ENCODE measurements at places on chromosomes 1 and 21.
A peak's percentile ranks its signal among the peaks of the same experiment; 100 is the strongest.

DNA sequence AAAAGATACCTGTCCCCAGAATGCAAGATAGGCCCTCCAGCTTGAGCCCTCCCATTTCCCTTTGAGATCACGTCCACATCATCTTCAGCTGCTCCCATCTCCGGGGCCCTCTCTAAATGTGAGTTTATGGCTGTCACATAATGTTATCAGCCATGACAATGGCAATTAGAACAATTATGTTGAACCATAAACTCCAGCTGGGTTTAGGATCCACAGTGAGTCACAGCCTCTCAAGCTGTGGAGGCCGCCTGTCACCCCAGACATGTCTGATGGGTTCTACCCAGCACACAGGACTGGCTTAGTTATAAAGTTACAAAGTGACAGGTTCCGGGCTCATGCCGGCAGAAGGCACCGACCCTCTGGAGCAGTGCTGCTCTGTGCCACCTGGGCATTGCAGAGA, 597.3 kb downstream of the PTPRU start:
- DNase-seq = no peak

DNA sequence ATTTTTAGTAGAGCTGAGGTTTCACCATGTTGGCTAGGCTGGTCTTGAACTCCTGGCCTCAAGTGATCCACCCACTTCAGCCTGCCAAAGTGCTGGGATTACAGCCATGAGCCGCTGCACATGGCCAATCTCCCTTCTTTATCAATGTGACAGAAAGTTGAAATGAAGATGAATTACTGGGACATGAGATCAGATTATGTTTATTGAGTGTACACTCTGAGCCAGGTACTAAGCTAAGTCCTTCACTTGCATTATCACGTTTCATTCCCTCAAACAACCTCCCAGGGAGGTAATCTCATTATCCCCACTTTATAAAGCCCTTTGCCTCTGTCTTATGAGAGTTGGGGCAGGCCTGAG, 6.3 kb upstream of the CHI3L2 start:
- DNase-seq = no peak

DNA sequence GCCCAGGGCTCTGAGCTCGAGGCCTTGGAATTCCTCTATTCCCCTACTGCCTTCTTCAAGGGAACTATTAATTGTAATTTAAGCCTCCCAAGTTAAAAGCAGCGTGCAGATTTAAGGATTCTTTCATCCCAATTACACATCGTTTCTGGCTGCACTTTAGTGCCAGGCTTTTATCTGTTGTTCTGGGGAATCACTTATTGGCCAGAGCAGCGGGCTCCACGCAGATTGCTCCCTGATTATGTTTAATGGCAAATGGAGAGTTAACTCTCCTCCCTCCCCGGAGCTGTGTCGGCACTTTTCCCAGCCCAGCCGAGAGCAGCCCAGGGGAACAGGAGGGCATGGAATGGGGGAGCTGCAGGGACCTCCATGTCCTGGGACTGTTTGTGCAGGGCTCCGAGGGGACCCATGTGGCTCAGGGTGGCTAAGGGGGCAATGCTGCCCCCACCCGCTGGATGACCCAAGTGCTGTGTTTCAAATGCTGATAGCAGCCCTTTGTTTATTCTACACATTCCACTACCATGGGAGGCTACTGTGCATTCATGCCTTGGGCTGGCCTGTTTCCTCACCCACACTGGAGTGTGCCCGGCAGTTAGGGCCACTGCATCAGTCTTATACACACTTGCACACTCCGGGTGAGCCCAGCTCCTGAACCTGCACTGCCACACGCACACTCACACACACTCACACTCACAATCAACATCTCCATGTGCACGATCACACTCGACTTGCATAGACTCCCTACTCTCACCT, 93.3 kb upstream of the POU3F1 start:
- DNase-seq = no peak

GRCh38 chr1:38203441-38203840, 156.8 kb upstream of the POU3F1 start:
- no peak for DNase-seq

DNA sequence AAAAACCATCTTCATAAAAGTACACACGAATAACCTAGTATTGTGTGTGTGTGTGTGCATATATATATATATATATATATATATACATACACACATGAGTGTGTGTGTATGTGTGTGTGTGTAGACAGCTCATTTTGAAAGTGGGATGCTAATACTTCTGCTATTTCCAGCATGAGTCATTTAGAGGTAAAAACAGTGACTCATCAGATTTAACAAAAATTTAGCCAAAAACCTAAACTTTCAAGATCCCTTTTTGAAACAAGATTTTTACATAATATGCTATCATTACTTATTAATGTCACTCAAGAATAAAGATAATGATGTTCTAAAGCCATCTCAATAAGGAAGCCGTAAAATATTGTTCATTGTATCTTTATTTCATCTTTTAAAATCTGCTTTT, 35.6 kb upstream of the ADGRL4 start:
- no peak for DNase-seq

DNA sequence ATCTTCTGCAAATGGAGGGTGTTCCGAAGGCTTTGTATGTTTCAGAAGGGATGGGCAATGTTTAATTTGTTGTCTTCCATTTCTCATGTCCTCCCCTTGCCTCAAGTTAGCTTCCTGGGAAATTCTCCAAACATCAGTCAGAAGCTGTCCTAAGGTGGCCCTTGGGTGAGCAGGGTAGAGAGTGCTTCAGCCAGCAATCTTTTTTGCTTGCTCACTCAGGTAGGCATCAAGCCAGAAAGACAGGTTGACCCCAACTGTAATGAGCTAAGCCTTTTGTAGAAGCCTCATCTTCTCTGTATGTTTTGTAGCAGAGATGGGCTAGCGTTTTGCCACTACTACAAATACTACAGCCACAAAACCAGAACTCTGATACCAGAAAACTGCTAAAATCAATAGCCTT, 321.5 kb upstream of the FAM78B start:
- DNase-seq = no peak

- DNase-seq = no peak
These were observed 20.0 kb downstream of the GLRX2 start for GRCh38 chr1:193085263-193085662.

DNA sequence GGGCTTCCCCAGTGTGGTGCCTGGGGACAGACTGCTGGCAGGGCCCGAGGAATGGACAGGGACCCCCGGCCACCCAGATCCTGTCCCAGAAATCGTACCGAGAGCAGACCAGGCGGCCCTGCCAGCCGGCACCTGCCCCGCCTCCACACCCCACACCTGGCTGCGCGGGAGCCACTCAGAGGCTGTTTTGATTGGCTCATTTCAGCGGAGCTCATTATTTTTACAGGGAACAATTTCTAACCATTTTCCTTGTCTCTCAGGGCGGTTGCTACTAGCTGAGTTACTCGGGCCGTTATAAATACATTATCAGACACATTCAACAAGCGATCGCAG, 39.3 kb upstream of the AJAP1 start:
- no peak for DNase-seq

DNA sequence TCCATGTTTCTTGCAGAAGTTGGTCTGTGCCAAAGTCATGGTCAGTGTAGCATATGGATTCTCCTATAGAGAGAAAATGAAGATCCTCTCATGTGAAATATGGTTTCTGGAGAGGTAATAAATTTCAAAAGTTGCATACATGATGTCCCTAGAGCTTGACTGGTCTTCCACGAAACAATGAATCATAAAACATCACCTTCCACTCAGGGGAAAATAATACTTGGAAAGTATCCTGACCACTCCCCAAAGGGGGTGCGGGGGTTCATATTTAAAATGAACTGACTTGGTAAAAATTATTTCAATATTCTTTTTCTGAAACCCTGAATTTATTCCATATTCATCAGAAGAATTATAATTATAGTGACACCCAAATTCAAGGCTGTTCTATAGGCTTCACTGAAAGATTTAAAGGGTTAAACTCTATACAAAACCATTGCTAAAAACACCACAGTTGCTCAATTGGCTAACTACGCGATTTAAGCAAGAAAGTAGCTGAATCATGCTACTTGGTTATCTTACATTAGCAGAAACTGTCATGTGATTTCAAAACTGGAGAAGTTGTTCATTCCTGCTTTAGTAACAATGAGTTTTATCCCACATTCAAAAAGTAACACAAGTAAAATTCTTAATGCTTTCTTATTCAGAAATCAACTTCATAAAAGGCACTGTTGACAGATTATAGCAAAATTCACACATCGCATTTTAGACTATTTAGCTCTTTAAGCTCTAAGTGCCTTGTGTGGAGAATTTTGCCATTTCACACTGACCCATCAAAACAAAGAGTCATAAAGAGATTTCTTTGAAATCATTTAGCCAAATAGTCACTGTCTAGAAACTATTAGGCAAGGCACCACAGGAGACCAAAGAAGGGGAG, 5.3 kb downstream of the CREG1 start:
- DNase-seq = no peak

- peak; percentile 68 for DNase-seq
These were observed 3.9 kb upstream of the LEFTY2 start for GRCh38 chr1:225944951-225945350.

- DNase-seq = no peak
These were observed 169.6 kb downstream of the ROR1 start for GRCh38 chr1:63943393-63943792.

- no peak for DNase-seq
These were observed 19.3 kb upstream of the NPL start for GRCh38 chr1:182770232-182770631.

DNA sequence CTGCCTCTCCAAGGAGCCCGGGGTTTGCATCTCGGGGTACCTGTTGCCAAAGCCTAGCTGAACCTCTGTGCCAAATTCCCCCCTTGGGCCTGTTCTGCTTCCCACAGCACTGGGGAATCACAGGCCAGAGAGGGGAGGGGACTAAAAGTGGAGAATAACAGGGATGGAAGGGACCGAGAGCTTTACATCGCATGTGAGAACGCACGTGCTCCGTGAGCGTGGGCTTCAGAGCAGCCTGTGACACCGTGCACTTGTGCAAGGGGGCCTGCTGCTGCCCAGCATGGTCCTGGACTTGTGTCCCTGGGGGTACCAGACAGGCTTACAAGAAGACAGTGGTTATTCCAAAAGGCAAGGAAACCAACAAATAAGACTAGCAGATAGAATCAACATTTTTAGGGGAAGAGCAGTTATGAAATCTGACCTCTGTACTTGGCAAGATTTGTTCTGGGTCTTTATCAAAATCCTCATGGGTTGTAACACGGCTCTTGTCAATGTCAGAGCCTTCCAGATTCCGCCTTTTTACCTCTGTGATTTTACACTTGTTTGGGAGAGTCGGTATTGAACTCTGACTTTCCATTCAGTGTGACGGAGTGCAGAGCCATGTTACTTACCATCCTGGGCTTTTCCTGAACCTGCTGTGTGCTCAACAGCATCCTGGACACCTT, 36.2 kb upstream of the TNFRSF1B start:
- DNase-seq = no peak

DNA sequence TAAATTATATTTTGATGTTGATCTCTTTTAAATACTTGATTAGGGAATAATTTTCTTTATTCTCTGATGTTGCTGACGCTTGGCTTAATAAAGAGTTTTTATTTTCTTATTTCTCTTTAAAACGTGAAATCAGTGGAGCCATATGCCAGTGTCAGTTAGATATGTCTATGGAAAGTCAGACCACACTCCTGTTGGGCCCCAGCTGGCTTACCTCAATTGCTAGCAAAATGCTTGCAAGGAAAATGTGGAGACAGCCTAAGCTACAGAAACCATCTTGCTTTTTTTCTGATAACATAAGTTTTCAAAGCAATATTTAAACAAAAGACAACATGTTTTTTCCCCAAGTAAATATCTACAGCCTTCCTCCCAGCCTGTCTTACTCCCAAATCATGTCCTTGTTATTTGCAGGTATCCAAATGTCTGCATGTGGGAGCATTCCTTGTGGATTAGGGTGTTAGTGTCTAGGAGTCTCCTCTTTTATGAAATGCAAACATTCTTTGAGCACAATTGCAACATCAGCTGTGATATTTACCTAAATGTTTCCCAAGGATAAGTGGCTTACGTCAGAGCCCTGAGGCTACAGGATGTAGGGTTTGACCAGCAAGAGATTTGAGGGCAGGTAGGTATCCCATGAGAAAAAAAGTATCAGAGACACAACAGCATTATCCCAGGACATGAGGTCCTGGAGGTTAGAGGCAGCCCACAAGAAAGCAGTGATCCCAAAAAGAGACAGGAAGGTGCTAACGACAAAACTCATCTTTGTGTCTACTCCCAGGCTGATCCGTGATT, 117.2 kb upstream of the KCNJ15 start:
- DNase-seq = no peak

DNA sequence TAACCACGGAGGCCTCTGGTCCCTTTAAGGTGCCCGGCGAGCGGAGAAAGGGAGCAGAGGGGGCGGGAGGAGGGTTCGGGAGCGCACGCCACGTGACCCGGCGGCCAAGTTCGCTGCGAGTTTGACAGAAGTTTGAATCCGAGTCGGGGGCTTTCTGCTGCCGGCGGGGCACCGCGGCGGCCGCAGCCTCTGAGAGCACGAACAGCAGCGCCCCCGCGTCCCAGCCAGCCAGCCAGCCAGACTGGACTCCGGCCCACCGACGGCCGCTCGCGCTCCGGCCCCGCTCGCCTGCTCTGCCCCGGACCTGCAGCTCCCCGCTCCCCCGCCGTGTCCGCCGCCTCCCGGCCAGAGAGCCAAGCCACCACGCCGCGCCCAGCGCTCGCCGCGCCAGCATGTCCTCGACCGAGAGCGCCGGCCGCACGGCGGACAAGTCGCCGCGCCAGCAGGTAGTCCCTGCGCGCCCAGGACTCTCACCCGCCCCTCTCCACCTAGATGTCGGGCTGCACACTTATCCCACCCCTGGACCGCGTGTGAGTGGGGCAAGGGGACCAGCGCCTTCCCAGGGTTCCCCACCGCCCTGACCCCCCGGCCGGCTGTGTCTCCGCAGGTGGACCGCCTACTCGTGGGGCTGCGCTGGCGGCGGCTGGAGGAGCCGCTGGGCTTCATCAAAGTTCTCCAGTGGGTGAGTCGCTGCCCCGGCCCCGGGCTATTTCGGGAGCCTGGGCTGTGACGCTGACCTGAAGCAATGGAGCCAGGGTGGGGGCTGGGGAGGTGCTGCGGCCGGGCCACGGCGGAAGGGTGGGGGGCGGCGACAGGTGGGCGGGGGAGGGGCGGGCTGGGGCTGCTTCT, at the start of gene SYPL2:
Gene SYPL2, plus strand, starts transcription at position 95 of the 849 bp plus-strand sequence. Its CDS starts 298 bp downstream, at position 393.
- no peak for DNase-seq
